Smooth muscle cell of the pulmonary artery (primary cell): ENCODE measurements at places on chromosomes 12 and 14. TPM values are rescaled to one million over a fixed set of nuclear protein-coding genes. Genes with fewer than 3 reads are reported as not detected.

Gene SLC8B1
- 16.2 and 18.4 TPM in 2 replicates for total RNA-seq

Gene HOXC13
- total RNA-seq, result not detected in 2 replicates

Gene HOXC11
- not detected in 2 replicates for total RNA-seq

Gene REP15
- 2.4 and 3.2 TPM in 2 replicates for total RNA-seq

Gene DDX51
- 6.2 and 10.0 TPM in 2 replicates for total RNA-seq

Gene OLR1
- total RNA-seq, result 0.33 TPM in 1 of 2 replicates, not detected in the other
